ENCODE measurements at places on chromosomes 3 and 15.

GRCh38 chr3:171980578-171981270 is 58.7 kb upstream of the FNDC3B start:
- DNase-seq, result no peak

GRCh38 chr3:124800511-124801258 is 70.4 kb downstream of the UMPS start:
- no peak for DNase-seq

GRCh38 chr3:52469001-52469400 is 13.6 kb downstream of the NISCH start:
- DNase-seq, result no peak

DNA sequence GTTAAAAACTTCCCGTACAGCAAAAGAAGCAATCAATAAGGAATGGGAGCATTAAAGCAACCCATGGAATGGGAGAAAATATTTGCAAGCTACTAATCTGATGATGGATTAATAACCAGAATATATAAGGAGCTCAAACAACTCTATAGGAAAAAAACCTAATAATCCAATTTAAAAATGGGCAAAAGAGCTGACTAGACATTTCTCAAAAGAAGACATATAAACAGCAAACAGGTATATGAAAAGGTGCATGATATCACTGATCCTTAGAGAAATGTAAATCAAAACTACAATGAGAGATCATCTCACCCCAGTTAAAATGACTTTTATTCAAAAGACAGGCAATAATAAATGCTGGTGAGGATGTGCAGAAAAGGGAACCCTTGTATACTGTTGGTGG is 52.7 kb upstream of the POU1F1 start:
- DNase-seq, result no peak

- peak; percentile 31 for DNase-seq
These were observed 843.4 kb upstream of the DPPA4 start for GRCh38 chr3:110180733-110181132.

DNA sequence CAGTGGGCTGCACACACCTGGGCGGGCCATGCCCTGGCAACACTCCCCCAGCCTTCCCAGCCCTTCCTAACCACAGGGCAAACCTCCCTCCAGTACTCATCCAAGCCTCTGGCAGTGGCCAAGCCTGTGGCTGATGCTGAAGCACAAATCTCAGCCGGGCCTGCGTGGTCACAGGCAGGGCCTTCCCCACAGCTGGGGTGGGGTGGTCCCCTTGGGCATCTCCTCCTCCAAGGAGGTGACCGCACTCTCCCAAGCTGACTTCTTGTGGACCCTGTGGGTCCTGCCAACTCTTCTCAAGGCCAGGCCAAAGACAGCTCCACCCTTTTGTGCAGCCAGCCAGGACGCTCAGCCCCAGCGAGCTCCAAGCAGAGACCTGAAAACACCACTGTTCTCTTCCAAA is 21.4 kb downstream of the GRAMD2A start:
- DNase-seq, result no peak

- no peak for DNase-seq
These were observed 436.5 kb upstream of the WNT5A start for GRCh38 chr3:55923626-55924025.

DNA sequence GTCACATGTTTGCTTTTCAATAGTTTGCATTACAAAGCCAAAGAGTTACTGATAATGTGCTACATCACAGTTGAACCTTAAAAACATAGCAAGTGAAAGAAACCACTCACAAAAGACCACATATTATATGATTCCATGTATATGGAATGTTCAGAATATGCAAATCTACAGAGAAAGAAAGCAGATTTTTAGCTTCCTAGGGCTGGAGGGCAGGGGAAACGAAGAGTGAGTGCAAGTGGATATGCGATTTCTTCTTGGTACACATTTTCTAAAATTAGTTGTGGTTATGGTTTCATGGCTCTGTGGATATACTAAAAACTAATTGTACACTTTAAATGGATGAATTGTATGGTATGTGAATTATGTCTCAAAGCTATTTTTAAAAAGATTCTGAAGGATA is 4.0 kb upstream of the GBE1 start:
- no peak for DNase-seq

- no peak for DNase-seq
These were observed 239.3 kb downstream of the CPNE4 start for GRCh38 chr3:131795390-131796090.

DNA sequence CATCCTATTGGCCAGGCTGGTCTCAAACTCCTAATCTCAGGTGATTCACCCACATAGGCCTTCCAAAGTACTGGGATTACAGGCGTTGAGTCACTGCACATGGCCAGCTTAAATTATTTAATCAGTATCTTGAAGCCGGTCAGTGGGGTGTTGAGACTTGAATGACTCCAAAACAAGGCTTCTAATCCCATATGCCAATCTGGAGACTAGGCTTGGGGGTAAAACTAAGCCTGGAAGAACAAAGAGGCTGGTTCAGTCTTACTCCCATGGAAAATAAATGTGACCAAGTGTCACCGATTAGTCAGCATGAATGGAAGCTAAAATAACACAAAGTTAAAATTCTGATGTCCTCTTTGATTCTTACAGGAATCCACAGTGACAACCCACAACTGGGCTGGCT is 509.1 kb downstream of the FOXP1 start:
- no peak for DNase-seq

- no peak for DNase-seq
These were observed 602.3 kb upstream of the SUCLG2 start for GRCh38 chr3:68256635-68257223.

GRCh38 chr15:95170561-95171380 is 939.4 kb downstream of the MCTP2 start:
- no peak for DNase-seq

DNA sequence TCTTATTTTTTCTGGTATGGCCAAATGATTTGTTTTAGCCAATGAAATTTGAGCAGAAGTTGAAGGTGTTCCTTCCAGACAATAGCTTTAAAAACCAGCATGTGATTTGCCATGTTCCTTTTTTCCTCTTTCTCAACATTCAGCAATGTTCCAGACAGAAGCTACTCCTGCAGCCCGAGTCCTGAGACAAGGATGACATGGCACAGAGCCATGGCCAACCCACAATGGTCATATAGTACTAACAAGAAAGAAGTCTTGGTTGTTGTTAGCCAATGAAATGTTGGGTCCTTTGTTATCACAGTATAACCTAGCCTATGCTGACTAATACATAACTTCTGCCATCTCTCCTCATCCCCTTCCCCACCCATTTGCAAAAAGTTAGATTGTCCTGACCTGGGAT is 211.1 kb upstream of the STT3B start:
- no peak for DNase-seq

DNA sequence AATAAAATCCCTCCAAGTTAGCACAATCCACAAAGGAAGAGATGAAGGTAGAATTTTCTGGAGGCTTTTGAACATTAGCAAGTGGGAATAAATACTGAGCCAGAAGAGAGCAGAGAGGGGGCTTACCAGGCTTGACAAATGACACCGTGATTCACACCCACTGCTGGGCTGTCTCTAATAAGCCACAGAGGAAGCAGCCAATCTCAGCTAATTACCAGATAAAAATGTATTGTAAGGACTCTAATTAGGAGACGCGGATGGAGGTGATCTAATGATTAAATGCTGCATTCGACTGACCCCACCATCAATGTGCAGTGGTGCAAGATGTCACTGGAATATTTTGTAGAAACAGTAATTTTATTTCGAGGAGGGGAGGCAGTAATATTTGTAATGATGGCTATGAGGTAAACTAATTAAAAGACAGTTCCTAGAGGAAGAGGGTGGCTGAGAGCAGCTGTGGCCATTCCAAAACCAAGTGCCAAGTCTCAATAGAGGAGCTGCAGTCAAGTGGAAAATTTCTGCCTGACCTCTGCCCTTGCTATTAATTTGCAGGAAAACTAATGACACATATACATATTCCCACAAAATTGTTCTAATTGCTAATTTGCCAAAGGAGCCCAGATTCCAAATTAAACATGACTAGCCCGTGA is 602.2 kb downstream of the FOXP1 start:
- no peak for DNase-seq

- no peak for DNase-seq
These were observed 29.5 kb downstream of the ABHD2 start for GRCh38 chr15:89117790-89118189.

- DNase-seq, result no peak
These were observed 165.0 kb downstream of the CD47 start for GRCh38 chr3:107925851-107926250.

GRCh38 chr3:56792193-56792592 is 9.6 kb downstream of the ARHGEF3 start:
- DNase-seq, result no peak

GRCh38 chr3:11554666-11555065 is 89.0 kb downstream of the VGLL4 start:
- no peak for DNase-seq

- no peak for DNase-seq
These were observed 2.9 kb downstream of the PLEKHO2 start for GRCh38 chr15:64844576-64845145.

DNA sequence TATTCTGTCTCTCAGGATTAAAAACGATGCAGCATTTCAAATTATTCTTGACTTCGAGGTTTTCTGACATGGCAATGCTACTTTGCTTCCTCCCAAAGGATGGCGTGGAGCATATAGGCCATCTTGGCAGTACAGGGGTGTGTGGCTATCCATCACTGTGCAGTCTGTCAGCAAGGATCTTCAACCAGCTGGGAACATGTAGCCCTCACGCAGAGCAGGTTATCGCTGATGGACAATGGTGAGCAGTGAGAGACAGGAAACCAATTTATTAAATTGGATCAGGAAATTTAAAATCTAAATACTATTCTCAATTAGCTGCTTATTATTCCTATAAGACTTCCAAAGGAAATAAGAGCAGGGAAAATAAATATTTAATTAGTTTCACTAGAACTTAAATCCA is 615.3 kb downstream of the OTOL1 start:
- DNase-seq, result no peak

GRCh38 chr15:101526442-101526841 is 36.9 kb upstream of the PCSK6 start:
- DNase-seq, result no peak

- peak; percentile 43 for DNase-seq
These were observed 2.6 kb upstream of the UBE2Q2 start for GRCh38 chr15:75840659-75841058.

DNA sequence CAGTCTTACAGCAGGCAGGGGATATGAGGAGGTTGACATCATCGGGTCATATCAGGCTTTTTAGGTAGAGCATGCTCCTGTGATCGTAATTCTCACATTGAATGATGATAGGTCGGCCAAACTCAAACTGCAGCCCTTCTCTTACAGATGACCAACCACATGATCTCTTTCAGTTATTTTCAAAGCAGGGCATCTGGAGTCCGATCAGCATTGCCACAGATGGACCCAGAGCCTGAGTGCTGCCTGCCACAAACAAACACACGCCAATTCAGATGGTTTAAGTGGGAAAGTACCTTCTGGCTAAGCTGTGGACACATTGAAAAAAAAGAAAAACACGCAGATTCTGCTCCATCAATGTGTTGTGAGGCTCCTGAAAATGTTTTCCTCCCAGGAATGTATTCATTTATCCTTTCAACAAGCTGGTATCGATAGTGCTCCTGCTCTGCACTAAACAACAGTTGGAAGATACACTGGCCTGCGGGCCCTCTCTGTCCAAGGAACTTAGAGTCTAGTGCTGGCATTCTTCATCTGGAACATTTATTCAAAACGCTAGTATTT is 31.2 kb downstream of the ARPP21 start:
- DNase-seq, result no peak

DNA sequence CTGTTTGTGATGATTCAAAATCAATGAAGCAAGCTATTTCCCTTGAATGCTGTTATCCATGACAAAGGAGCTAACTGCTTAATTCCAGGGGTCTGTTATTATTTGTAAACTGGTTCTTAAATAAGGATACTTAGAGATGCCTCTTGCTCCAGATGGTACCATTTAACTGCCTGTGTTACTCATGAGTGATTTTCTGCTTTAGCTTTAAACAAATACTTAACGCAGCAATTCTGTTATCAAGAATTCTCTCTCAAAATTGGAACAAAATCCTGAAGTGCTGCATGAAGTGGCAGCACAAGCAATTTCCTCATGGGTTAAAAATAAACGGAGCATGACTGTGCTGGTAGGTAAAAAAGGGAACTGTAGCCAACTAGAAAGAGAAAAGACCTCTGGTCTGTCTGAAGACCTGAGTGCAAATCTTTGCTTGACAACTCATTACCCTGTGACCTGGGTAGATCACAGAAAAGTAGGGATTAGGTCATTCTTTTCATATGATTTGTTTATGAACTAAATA is 62.5 kb upstream of the GBE1 start:
- DNase-seq, result no peak

DNA sequence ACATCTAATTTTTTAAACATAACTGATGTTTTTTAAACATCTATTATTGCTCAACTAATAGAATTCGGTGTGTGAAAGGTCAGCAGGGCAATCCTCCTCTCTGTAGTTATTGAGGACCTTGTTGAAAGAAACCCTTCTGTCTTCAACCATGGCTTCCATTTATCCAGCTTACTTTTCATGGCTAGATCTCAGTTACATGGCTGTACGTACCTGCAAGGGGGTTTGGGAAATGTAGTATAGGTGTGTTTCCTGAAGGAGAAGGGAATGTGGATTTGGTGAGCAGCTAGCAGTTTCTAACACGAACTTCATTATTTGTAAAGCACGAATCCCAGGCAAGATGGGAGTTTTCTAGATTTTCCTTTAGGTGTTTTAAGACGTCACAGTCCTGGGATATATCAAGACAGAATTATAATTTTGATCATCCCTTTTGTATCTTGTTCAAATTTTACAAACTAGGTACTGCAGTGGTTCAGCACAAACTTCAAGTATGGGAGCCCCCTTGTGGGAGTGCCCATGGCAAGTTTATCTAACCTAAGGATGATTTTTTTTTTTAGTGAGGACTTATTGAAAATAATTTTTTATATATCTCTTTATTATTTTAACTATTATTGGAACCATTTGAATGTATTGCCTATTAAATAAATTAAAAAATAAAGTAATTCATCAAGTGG is 41.6 kb downstream of the FBXL2 start:
- no peak for DNase-seq

All from GM04504 (cell line).